GOT3 (cell line): ENCODE measurements at places on chromosomes 2 and 18.

DNA sequence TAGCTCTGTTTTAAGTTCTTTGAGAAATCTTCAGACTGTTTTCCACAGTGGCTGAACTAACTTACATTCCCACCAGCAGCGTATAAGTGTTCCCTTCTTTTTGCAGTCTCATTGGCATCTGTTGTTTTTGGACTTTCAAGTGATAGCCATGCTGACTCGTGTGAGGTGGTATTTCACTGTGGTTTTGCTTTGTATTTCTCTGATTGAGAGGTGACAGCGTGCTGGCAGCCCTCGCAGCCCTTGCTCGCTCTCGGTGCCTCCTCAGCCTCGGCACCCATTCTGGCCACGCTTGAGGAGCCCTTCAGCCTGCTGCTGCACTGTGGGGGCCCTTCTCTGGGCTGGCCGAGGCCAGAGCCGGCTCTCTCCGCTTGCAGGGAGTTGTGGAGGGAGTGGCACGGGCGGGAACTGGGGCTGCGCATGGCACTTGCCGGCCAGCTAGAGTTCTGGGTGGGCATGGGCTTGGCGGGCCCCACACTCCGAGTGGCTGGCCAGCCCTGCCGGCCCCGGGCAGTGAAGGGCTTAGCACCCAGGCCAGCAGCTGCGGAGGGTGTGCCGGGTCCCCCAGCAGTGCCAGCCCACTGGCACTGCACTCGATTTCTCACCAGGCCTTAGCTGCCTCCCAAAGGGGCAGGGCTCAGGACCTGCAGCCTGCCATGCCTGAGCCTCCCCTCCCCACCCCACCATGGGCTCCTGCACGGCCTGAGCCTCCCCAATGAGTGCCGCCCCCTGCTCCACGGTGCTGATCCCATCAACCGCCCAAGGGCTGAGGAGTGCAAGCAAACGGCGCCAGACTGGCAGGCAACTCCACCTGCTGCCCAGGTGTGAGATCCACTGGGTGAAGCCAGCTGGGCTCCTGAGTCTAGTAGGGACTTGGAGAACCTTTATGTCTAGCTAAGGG is 151.8 kb downstream of the IRS1 start:
- DNase-seq, result no peak

DNA sequence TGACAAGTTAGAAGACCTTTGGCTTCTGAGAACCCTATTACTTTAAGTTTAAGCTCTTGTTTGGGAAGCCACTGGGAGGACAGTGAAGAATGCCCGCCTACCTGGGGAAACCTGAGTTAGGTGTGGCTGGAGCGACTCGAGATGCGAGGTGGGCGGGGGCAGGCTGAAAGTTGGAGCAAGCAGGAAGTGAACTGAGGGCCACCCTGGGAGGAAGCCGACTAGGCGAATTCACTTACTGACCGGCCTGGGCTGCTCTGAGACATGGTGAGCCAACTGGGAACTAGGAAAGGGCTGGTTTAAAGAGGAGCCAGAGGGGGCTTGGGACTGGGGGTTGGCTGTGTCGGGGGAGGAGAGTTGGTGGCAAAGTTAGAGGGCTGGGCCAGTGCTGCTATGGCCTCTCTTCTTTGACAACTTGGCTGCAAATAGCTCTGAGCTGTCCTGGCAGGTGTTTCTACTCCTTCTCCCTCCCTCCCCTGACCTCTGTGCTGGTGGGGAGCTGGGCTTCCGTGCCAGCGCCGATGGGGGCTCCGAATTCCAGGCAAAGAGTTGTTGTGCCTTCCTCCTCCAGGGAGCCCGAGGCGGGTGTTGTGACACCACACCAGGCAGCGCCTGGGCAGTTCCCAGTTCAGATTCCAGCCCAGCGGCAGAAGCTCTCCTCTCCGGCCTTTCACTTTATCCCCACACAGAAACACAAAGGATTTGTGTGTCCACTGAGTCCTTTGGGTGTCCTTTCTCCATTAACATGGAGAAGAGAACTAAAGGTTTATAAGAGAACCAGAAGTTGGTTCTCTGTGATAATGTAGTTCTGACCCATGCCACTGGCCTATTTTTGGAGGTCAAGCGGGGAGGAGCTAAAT is at the start of gene VAMP8:
TSS of gene VAMP8 (plus strand) at position 201 of the 857 bp plus-strand sequence. CDS start at position 262, 61 bp downstream.
- DNase-seq, result no peak

GRCh38 chr2:161358838-161359237 is 50.6 kb downstream of the PSMD14 start:
- DNase-seq, result no peak

DNA sequence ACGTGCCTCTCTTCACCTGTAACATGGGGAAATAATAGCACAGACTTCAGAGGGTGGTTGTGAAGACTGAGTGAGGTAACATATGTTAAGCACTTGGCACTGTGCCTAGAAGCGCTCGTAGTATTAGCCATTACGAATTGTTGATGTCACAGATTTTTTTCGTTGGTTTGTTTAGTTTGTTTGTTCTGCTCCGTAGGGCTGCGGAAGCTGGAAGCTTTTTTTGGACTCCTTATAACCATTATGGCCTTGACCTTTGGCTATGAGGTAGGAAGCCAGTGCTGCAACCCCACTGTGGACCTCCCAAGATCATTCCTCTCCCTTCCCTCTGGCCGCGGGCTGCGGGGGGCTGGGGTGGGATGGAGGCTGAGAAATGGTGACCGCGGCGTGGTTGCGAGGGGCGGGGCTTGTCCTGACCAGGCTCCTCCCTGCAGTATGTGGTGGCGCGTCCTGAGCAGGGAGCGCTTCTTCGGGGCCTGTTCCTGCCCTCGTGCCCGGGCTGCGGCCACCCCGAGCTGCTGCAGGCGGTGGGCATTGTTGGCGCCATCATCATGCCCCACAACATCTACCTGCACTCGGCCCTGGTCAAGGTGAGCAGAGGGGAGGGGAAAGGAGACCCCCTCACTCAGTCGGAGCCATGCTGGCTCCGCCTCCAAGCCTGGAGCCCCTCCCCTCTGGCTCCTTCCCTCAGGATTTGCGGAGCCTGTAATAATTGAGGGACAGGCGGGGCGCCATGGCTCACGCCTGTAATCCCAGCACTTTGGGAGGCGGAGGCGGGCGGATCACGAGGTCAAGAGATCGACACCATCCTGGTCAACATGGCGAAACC is 5.5 kb downstream of the SLC11A1 start:
- no peak for DNase-seq

- no peak for DNase-seq
These were observed 9.2 kb upstream of the ANTXR1 start for GRCh38 chr2:69003731-69004130.

DNA sequence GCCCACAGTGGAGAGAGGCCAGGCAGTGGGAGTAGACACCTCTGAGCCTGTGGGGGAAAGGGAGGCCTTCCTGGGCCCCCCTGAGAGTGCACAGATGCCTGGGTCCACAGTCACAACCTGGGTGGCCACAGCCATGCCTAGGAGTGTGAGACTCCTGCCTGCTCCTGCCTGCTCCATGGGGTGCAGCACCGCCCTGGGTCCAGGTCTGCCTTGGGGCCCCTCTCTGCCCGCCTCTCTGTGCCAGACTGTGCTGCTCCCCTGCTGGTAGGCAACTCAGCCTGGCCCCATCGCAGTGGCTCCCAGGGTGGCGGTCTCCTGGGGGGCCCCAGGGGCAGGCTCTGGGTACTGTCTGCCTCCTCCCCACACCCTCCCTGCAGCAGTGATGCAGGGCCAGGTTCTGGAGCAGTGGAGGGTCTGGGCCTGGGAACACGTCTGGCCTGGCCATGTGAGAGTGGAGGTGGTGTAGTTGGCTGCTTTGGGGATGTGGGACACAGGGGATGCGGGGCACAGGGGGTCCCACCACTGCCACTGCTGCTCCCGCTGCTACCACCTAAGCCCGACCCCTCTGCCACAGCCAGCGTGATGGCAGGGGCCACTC is 60.1 kb upstream of the DLX2 start:
- DNase-seq, result no peak

DNA sequence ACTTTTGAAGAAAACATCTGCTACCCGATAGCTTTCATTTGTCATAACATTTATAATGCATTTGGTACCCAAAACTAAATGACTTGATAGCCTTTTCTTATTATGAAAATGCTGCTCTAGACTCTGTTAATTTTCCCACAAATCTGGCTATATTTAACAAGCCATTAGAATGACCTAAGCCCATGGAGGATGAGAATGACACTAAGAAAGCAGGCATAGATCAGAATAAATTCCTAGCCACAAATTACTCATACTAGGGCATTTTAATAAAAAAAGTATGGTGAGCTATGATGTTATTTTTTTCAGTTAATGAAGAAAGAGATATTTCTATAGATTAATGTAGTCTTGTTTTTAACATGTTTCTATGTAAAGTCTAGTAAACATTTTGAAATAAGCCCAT is 1728.3 kb downstream of the SUCLG1 start:
- DNase-seq, result no peak

GRCh38 chr2:155653176-155653575 is 679.3 kb downstream of the NR4A2 start:
- DNase-seq, result no peak

GRCh38 chr2:8872821-8873432 is 35.5 kb upstream of the KIDINS220 start:
- no peak for DNase-seq

DNA sequence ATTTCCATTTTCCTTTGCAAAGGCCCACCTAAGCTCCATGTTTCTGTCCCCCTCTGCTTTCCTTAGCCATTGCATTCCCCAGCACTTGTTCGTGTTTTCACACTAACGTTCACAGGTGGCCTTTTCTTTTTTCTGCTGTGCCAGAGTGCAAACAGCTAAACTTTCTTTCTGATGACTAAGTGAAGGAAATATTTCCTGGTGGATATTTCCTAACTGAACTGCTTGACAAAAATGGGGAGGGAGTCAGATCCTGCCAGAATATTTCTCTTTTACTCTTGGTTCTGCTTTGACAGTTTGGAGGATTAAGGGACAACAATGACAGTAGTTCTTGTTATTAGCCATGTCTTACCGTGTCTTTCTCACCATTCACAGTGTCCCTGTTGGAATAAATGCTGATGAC is 344.0 kb downstream of the ARHGAP15 start:
- DNase-seq, result no peak

DNA sequence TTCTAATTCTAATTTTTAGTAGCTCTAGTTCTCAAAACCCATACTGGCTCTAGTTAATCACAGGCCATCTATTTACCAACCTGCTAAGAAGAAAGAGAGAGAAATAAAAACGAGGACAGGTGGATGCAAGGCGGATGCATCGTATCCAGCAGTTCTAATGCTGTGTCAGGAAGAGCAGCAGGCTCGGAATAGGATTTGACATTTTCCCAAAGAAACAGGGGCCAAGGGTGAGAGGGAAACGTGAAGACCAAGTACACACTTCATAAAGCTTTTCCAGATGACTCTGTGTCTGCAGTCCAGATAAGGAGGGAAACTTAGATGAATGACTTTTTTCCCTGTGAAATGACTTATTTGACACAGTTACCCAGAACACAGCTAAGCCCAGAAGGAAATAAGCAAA is 117.5 kb downstream of the ESCO1 start:
- no peak for DNase-seq

DNA sequence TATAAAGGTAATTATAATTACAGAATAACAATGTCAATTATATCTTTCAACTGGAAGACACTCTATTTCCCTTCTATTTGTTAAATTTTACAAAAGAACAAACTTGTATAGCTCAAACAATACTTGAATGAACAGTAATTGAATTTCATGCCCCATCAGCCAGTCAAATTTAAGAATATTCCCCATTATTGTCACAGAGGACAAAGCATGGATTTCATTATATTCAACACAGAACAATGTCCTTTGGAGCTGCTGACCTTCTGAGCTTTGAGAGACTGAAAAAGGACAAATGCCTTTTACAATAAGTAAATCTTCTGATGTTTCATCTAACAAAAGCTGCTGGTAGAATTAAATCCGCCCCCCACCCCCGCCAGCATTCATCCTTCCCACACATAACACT is 187.5 kb upstream of the MC4R start:
- DNase-seq, result no peak

GRCh38 chr2:111662771-111663470 is 221.1 kb downstream of the ANAPC1 start:
- no peak for DNase-seq

DNA sequence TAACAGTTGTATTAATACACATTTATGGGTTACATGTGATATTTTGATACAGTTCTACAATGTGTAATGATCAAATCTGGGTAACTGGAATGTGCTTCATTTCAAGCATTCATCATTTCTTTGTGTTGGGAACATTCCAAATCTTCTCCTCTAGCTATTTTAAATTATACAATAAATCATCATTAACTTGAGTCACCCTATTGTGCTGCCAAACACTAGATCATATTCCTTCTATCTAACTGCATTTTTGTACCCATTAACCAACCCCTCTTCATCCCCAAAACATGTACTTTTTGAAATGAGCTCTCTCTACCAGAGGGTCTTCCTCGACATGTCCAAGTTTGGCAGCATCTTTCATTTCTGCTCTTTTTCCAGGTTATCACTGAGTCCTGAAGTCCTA is 81.1 kb upstream of the TTC39C start:
- no peak for DNase-seq

GRCh38 chr2:228268301-228268700 is 86.8 kb upstream of the SPHKAP start:
- no peak for DNase-seq

- DNase-seq, result no peak
These were observed 273.2 kb upstream of the RGPD4 start for GRCh38 chr2:107553539-107553938.

- DNase-seq, result no peak
These were observed 7.0 kb upstream of the ACTR2 start for GRCh38 chr2:65220432-65221131.

DNA sequence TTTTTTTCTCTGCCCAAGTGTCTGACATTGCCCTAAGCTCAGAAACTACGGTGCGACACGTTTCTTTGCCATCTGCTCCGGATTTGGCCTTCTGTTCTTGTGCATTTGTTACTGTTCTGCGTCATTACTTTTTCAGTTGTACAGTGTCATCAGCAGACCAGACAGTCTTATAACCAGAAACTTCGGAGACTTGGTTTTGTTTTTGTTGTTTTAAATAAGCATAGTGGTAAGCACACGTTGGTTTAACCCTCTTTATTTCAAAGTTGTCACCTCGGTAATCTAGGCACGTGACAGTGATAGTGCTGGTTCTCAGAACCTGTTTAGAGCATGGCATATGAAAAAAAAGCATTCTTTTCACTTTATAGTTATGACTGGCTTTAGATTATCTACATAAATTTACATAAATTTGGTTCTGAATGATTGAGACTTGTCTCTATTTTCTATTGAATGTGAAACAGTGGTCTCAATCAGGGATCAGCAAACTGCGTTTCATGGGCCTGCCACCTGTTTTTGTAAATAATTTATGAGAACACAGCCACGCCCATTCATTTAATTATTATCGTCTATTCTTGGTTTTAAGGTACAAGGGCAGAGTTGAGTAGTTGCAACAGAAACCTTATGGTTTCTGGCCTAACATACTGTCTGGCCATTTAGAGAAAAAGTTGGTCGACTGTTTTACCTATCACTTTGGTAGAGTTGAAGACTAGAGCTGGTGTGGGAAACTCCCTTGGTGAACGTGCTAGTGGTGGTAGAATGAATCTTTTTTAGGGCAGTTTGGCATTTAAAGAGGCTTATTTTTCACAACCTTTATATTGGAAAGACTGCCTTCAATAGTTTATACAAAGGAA is 106.5 kb downstream of the ZNF532 start:
- DNase-seq, result no peak

- no peak for DNase-seq
These were observed 31.3 kb downstream of the GATA6 start for GRCh38 chr18:22200611-22201225.

- no peak for DNase-seq
These were observed 8.5 kb downstream of the RAB17 start for GRCh38 chr2:237581751-237582746.
